Urinary bladder (tissue), 4 donors: ENCODE measurements at places on chromosomes 3 and 15. TPM values are rescaled to one million over a fixed set of nuclear protein-coding genes. Genes with fewer than 3 reads are reported as not detected.
A peak's percentile ranks its signal among the peaks of the same experiment; 100 is the strongest.

SRPRB gene
- 43.9 TPM for total RNA-seq

MEF2A gene
- 85.1 TPM for total RNA-seq

APOD gene
- 11.7 TPM for total RNA-seq

ZFYVE19 gene
- 20.3 TPM for total RNA-seq

B3GNT5 gene
- 18.3 TPM for total RNA-seq

CCDC39 gene
- not detected for total RNA-seq

IMP3 gene
- total RNA-seq: 30.1 TPM

SERP1 gene
- 144 TPM for total RNA-seq

SERINC4 gene
- total RNA-seq: not detected

SLC38A3 gene
- 0.63 TPM for total RNA-seq

DUOXA1 gene
- total RNA-seq: 12.3 TPM

CILP gene
- total RNA-seq: 49.3 TPM

DNA sequence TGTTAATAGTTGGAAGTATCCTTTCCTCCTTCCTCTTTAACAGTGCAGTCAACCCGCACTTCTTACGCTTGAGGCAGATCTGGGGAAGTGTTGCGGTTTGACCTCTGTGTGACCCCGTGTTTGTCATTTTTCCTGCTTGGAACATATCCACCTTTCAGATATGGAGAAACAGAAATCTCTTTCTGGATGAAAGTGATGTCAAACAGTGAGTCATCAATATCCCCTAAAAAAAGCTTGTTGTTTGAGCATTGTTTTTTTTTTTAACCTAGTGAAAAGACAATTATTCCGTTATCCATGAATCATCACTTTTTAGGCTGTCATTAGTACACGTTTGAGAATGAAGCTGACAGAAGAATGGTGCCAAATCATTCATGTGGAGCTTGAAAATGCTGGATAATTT is 293.7 kb downstream of the ARPP21 start:
- no peak for DNase-seq

DNA sequence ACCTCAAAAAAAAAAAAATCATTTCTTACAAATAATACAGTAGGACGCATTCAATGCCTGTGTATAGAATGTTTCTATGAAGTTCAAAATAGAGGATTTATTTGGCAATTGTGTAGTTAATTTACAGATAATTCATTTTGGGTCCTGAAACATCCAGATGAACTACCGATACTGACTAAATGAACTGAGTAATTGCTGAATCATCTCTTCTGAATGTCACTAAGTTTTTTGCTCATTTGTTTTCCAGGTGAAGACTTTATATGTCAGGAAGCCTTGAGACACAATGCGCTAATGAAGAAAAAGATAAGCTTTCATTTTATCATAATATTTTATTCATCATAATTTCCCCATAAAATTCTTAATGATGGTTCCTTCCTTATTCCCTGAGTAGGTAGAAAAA is 39.7 kb downstream of the PCOLCE2 start:
- DNase-seq: no peak

DNA sequence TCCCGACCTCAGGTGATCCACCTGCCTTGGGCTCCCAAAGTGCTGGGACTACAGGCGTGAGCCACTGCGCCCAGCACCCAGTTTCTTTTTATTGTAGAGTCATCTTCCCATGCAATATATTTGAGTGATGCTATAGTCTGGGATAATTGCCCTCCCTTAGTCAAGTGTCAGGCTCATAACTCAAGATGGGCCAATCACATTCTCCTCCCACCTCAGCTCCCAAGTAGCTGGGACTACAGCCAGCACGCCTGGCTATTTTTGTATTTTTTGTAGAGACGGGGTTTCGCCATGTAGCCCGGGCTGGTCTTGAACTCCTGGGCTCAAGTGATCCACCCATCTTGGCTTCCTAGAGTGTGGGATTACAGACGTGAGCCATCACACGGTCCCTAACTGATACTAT is 15.2 kb upstream of the PTPN9 start:
- no peak for DNase-seq

- DNase-seq: no peak
These were observed 457.2 kb downstream of the RAP2B start for GRCh38 chr3:153619268-153619667.

GRCh38 chr15:36109943-36110658 is 469.3 kb upstream of the CDIN1 start:
- DNase-seq: peak; percentile 21

DNA sequence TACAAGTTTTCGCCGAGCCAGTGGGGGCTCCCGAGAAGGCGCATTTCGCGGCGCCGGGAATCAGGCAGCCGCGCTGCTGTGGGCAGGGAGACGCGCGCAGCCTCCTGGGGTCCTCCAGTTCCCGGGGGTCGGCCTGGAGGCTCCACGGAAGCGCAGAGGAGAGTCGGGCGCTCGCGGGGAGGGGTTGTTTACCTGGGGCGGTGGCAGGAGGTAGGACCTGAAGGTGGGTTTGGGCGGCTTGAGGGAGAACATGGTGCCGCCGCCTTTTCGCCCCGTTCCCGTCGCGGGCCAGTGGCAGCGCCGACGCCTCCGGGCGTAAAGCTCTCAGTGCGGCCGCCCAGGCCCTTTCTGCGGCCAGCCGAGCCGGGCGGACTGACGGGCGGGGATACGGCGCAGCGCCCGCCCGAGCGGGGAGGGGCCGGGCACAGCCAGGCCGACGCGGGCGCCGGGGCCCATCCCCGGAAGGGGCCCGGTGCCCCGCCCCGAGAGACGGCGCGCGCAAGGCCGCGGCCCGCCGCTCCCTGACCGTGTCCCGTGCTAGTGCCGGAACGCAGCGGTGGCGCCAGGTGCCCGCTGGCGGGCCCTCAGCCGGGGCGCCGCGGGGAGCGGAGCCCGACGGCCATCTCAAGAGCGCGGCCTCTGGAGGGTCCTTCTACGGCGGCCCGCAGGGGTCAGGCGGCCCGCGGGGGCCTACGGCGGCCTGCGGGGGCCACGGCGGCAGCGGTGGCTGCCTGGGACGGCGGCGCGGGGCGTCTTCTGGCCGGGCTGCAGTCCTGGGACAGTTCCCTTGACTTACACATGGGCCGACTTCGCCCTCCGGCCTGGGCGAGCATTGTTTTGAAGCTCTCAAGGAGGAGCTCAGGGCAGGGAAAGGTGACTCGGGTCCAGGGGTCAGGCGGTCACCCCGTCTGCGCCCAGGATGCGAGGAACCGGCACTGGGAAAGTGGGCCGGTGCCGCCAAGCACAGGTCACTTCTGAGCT is at the start of gene MTMR10:
Gene MTMR10 (minus strand): TSS at position 374 of the 981 bp plus-strand sequence. CDS start 122 bp downstream, at position 252.
- no peak for DNase-seq

GRCh38 chr15:65762914-65763787 is 28.9 kb downstream of the DENND4A start:
- no peak for DNase-seq

DNA sequence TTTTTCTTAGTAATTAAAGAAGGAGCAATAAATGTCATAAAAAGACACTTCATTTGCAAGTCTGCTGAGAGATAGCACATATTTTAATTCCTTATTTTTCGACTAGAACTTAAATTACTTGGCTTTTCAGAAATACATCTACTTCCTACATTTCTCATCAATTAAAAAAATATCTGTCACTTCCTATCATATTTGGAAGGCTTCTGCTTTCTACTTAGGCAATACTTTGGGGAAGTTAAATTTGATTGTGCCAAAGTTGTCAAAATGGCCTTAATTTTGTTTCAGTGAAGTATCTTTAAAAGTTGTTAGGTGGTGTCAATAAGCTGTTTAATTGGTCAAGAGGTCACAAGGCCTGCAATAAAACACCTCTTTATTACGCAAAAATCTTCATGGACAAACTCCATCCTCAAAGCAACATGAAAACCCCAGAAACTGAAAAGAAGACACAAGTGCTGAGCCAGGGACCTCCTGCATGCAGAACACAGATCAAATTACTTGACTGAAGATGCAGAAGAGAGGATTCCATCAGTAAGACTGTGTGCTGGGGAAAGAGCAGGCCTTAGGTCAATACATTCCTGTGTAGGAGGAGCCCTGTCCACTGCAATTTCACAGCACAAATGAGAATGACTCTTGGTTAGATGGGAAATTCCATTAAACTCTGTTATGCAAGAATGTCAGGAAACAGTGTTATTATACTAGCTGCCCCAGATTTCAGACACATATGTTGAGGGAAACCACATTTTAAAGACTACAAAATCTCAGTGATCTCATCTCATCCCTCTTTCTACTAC is 48.0 kb upstream of the FSTL1 start:
- no peak for DNase-seq

GRCh38 chr3:110101361-110101760 is 764.0 kb upstream of the DPPA4 start:
- DNase-seq: no peak

DNA sequence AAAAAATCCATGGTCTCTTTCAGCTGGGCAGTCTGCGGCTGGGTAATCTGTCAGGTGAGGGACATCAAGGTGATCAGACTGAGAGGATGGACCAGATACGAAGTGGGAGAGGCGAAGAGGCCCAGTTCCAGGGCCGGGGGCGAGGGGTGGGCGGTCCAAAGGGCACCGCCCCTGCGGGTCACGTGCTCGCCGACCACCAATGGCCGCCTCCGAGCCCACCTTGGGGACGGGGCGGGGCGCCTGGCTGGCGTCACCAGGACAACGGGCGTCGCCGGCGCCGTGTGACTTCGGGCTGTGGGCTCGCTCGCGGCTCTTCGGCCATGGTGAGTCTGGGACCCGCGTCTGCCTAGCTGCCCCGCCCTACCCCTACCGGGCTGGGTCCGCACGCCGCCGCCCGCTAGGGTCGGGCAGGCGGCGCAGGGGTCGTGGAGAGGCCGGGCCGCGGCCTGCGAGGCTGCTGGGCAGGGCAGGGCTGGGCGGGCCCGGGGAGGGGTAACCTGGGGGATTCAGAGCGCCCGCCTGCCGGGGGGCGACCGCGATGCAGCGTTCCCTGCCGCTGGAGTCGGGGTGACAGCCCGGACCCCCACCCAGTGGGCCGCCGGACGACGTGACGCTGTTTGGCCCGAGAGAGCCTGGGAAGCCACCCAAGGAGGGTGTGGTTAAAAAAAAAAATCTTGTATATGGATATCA is at the start of gene FBXL2:
Gene FBXL2 (plus strand): TSS at position 250 of the 690 bp plus-strand sequence. CDS start 71 bp downstream, at position 321.
- no peak for DNase-seq

- DNase-seq: no peak
These were observed 52.0 kb downstream of the PLCL2 start for GRCh38 chr3:16936676-16937230.

GRCh38 chr15:91422797-91423196 is 322.7 kb downstream of the SV2B start:
- no peak for DNase-seq

DNA sequence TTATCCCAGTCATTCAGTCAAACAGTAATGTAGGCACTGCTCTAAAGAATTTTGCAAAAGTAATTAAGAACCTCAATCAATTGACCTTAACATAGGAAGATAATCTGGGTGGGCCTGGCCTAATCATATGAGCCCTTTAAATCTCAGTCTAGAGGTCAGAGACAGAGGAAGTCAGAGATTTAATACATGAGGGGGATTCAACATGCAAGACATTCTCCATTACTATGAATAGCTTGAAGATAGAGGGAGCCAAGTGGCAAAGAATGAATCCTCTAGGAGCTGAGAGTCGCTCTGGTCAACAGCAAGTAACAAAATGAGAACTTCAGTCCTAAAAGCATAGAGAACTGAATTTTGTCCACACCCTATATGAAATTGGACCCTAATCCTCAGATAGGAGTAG is 39.0 kb upstream of the MBNL1 start:
- DNase-seq: no peak

DNA sequence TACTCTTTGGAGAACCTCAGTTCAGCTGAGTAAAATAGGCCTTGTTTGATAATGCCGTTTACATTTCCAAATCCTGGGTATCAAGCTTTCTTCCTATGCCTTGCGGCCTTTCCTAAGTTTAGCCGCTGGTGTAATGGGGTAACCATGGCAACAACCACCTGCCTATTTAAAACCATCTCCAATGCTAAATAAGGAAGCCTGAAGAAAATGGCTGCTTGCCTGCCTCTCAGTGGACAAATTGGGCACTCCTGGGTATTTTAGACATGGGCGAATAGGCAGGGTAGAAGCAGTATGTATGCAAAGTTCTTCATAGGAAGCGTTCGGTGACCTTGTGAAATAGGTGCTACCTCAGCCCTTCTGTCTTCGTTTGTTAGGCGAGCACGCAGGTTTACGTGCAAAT is 122.7 kb downstream of the DGKG start:
- DNase-seq: no peak

DNA sequence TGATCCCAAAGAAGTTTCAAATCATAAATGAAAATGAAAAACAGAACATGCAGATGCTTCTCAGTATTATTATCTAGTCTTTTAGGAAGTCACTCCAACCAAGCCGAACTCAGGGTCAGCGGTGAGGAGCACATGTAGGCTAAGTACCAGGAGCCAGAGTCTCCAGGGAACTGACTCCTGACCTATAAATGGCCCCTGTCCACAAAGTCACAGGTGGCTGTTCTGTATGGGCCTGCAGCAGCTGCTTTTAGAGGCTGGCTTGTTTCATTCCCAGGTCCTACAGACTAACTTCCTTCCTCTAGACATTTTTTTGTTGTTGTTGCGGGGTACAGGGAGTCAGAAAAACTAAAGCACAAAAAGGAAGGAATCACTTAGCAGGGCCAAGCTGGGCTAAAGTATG is 54.6 kb downstream of the DAPK2 start:
- DNase-seq: no peak

- DNase-seq: no peak
These were observed 12.1 kb downstream of the UBAP1L start for GRCh38 chr15:65102912-65103311.

DNA sequence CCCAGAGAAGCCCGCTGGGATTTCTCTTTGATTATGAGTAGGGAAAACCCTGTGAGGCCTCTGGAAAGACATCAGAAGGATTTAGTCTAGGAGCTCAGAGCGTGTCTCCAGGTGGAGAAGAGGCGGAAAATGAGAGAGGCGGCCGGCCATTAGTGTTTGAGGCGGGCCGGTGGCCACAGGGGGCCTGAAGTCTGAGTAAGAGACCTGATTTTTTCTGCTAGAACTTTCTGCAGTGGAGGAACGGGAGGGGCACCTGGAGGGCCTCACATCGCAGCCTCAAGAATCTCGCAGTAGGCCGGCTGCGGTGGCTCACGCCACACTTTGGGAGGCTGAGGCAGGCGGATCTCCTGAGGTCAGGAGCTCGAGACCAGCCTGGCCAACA is 28.5 kb downstream of the KLHDC8B start:
- no peak for DNase-seq

- no peak for DNase-seq
These were observed 61.1 kb downstream of the MLH1 start for GRCh38 chr3:37054370-37054769.

GRCh38 chr3:69766638-69767037 is 27.4 kb downstream of the MITF start:
- DNase-seq: no peak

GRCh38 chr3:81463781-81464180 is 297.7 kb downstream of the GBE1 start:
- DNase-seq: no peak

- no peak for DNase-seq
These were observed 145.4 kb upstream of the PROK2 start for GRCh38 chr3:71930056-71930991.

GRCh38 chr3:172751175-172751704 is 714 bp downstream of the ECT2 start:
- DNase-seq: peak; percentile 2

DNA sequence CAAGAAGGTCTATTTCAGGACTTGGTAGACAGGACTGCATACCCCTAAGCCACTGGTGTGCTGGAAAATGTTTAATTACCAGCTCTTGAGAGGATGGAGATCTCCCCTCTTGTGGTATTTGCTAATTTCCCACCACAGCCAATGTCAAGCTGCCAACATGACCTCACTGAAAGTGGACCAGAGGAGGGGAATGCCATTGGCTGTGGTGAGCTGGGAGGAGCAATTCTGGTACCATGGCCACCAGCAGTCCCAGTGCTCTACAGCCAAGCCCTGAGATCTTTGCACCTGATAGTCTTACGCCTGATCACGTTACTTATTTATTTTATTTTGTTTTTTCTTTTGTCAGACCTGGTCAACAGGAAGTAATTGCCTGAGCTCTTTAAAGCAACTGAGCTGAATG is 82.5 kb upstream of the BCL6 start:
- no peak for DNase-seq
